Stimulated activated CD4-positive, alpha-beta T cell treated with anti-CD3 and anti-CD28 coated beads, TNF-alpha, amount 100 ng/mL, for 1 hour (primary cell): ENCODE measurements at places on chromosomes 16 and 17.

GRCh38 chr16:72877374-72878028 lies 170.4 kb downstream of the ZFHX3 start:
- DNase-seq: no peak

GRCh38 chr16:19127674-19128131 lies 13.9 kb downstream of the ITPRIPL2 start:
- no peak for DNase-seq

- DNase-seq: no peak
Measured at GRCh38 chr17:56744721-56745120, 89.0 kb downstream of the C17orf67 start.

- no peak for DNase-seq
Measured at GRCh38 chr16:64579712-64580111, 542.2 kb downstream of the CDH11 start.

DNA sequence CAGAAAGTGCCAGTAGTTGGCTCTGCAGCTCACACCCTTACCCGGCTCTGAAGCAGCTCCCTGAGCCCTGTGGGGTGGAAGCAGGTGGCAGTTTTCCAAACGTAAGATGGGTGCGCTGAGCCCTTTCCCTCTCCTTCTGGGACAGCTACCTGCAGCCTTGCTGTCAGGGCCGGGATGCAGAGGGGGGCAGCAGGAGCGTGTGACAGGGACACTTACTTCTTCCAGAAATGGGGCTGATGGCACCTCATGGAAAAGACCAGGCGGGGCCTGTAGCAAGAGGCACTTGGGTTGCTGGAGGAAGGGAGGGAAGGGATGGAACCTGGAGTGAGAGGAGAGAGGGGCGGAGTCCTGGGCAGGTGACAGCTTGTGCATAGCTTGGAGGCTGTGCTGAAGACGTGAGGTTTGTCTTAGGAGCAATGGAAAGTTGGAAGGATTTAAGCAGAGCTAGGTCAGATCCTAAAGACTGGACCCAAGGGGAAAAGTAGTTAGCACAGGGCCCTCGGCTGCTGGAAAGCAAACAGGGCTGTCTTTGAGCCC lies 216.8 kb upstream of the RPL38 start:
- no peak for DNase-seq

- no peak for DNase-seq
Measured at GRCh38 chr16:63363738-63364137, 1327.5 kb upstream of the CDH8 start.

DNA sequence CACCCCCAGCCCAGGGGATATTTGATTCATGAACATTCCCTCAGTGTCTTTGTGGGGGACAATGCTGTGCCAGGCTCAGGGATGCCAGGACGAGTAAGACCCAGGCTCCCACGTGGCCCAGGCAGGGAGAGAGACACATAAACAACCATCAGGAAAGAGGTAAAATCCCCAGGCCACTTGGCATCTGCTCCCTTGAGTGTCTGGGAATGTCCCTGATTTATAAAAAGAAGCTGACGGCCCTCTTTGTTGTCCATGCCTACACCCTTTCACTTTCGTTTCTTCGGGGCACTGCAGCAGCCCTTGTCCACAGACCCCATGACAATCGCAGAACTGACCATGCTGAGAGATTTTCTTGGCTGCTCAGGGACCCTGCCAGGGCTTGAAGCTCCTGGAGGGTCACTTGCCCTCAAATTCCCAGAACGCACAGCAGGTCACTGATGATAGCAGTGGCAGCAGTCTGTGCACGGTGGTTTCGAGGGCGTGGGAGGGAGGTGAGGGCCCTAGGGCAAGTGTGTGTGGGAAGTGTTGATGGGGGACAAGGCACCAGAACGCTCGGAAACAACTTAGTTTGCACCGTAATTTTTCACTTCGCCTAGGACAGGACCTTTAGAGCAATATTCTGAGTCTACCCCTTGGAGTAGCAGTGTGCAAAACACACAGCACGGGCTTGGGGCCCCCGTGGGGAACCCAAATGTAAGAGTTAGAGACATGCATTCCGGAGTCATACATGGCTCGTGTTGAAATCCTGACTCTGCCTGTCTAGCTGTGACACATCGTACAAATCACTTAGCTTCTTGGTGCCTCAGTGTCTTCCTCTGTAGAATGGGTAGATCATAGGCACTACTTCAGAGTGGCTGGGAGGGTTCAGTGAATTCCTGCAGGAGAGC lies 4.7 kb downstream of the NOD2 start:
- no peak for DNase-seq

DNA sequence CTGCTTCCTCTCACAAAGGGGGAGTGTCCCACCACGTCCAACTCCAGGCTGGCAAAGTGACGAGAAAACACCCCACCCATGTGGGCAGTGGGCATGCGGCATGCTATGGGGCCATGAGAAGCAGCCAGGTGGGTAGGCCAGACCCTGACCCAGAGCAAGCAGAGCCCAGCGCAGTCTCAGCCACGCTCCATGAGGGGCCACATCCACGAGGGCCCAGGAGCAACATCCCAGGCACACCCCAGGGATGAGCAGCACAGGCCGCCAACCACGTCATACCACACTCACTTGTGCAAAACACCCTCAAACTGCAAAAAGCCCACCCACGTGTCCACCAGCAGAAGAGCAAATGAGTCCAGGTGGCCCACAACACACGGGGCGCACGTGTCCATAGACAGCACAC lies 117.0 kb downstream of the ZNF778 start:
- DNase-seq: no peak

DNA sequence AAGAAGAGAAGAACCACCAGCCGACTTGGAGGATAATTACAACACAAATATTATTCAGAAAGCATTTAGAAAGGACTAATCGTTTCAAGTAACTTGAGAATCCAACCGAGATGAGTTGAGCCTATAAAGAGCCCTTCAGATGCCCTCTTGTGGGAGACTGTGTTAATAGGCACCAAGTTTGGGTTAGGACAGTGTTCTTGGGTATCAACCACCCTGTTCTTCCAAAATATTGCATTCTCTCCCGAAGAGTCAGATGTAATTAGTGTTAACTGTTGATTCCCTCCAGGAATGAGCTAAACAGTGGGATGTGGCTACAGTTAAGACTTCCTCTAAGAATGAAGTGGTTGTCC lies 87.8 kb upstream of the NOL11 start:
- no peak for DNase-seq

GRCh38 chr16:67154578-67155294 lies 3.9 kb upstream of the B3GNT9 start:
- DNase-seq: no peak

GRCh38 chr17:36675250-36675649 lies 73.9 kb downstream of the MRM1 start:
- no peak for DNase-seq

DNA sequence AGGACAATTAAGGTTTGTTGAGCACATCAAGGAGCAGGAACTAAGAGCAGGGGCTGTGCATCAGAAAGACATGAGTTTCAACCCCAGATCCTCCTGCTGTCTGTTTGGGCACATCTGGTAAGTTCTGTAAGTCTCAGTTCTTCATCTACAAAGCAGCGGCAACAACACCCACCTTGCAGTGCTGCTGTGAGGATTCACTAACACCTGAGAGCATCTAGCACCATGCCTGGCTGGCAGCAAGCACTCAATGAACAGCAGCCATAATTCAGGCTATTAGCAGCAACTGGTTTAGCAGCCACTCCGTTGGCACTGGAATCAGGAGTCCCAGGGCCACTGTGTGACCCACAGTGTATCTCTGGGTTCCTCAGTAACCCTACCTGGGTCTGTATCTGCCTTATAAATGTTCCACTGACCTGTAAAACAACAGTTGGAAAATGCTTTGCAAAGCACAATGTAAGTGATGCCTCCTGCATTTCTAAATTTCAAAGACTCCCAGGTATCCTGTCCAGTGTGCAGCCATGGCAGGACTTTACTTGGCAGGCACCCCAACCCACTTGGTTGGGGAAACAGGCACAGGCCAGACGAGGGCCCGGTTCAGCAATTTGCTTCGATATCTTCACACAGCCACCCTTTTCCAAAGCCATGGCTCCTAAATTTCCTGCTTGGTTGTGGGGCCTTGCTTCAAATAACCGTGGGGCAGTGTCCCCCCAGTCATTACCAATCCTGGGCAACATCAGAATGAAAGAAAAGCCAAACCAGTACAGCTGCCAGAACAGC lies 4.2 kb downstream of the ST3GAL2 start:
- DNase-seq: no peak

GRCh38 chr16:56932721-56933619 lies 1.0 kb downstream of the HERPUD1 start:
- no peak for DNase-seq

DNA sequence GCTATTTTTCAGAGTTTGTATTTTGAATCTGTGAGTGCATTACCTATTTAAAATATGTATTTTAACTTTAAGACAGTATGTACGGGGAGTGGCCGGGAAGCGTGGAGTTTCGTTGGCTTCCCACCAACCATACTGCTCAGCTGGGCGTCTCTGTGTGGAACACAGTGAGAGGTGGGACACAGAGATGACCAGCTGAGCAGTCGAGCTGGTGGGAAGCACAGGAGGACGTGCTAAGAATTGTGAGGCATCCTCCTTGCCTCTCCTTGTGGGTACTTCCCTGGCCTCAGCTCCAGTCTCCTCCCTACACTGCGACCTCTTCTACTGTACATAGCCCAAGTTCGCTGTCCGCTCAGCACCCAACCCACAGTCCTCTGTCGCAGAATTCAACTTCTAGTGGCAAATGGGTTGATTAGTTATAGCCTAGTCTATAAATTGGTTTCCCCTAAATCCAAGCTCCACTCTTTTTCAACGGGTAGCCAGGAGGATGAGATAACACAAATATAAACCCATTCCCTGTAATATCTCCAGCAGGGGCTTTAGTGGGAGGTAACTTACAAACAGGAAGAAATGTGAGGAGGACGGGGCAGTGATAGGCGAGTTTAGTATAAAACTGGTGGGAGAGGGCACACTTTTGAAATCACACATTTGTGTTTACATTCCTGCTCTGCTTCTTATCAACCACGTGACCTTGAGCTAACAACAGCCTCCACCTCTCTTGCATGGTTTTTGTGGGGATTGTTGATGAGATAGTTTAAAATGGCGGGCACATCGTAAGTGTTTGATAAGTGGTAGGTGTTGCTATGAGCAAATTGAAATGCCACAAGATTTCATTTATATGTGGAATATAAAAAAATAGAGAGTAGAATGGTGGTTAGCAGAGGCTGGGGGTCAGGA lies 211.9 kb upstream of the HS3ST3A1 start:
- no peak for DNase-seq

DNA sequence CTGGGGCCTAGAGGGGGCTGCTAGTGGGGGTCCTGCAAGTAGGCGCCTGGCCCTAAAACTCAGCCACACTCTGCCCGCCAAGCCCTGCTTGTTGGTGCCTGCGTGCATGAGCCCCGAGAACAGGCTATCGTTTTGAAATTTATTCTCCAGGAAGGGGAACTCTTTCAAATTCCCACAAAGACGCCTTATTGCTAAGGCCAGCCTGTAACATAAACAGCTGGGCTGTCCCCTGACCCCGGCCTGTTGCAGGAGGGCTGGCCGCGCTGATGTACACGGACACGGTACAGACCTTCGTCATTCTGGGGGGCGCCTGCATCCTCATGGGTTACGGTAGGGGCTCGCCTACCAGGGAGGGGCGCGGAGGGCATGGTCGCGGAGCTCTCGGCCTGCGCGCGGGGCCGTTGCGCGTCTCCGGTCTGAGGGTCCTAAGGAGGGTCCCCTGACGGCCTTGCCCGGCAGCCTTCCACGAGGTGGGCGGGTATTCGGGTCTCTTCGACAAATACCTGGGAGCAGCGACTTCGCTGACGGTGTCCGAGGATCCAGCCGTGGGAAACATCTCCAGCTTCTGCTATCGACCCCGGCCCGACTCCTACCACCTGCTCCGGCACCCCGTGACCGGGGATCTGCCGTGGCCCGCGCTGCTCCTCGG lies 4.3 kb downstream of the SLC5A2 start:
- no peak for DNase-seq

- DNase-seq: no peak
Measured at GRCh38 chr17:72358465-72358864, 237.6 kb downstream of the SOX9 start.

DNA sequence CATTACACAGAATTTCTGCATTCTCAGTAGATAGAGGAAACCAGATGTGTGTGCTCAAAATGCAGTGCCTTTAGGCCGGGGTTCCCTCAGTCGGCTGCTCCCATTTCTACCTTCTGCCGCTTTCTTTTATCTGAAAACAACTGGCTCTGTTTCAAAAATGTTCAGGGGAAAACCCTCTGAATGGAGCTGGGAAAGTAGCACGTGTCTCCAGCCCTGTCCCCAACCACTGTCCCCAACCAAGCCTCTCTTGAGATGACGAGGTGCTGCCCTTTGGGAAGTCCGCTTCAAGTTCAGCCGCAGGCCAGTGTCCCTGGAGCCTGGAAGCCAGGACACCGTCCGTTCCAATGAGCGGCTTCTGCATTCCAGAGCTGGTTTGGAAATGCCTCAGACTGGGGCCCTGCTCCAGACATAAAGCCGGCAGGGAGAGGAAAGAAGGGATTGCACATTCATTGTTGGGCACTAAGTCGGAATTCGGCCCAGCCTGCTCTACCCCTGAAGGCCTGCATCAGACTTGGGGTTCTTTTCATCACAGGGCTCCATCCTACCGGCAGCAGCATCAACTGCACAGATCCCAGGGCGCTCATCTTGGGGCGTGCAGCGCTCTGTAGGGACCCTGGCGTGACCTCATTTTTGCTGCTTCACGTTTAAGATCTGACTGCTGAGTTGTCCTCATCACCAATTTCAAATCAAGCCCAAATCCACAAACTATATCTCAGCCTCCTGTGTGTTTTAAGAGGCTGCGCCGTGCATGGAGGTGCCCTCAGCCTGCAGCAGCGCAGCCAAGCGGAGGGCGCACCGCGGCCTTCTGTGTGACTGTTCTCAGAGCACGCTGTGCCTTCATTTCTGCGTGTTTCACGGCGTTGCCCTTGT lies 111.3 kb downstream of the BANP start:
- DNase-seq: no peak

DNA sequence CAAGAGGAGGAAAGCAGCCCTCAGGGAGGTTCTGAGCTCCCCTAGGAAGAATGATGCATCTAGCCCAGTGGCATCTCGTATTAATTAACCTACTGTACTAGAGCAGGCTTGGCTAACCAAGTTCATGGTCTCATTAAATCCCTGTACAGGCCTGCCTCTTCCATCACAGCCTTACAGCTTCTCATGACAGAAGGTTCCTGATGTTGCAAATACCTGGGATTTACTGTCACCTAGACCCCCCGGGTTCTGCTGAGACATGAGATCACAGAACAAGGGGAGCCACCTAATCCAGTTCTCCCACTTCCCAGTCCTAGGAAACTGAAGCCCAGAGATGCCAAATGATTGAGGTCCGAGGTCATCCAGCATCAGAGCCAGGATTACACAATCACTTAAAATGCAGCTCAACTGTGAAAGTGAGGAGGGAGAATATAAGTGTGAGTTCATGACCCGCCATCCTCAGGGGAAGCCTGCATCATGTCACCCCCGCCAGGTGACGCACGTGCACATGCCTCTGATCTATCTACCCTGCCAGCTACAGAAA lies 23.9 kb downstream of the ACLY start:
- DNase-seq: no peak

- no peak for DNase-seq
Measured at GRCh38 chr16:28053461-28053860, 10.1 kb downstream of the GSG1L start.
